ENCODE measurements at places on chromosomes 3 and 15.
A peak's percentile ranks its signal among the peaks of the same experiment; 100 is the strongest.

- no peak for DNase-seq
Observed at GRCh38 chr3:60294181-60294580, 957.1 kb downstream of the FHIT start.

- DNase-seq = no peak
Observed at GRCh38 chr3:113129168-113129567, 82.2 kb upstream of the BOC start.

DNA sequence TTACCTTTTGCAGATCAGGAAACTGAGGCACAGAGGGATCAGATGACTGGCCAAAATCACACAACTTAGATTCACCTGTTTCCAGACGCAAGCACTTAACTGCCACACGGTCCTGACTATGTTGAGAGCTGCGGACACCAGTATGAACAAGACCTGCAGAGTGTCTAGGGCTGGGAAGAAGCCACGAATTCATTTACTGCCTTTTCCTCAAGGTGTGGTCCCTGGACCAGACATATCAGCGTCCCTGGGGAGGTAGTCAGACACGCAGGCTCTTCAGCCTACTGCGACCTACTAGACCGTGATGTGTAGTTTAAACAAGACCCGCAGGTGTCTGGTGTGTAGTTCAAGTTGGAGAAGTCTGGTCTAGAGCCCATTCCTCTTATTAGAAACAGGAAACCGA, 541 bp upstream of the SLC6A11 start:
- DNase-seq = no peak

GRCh38 chr3:100195375-100195774, 65.4 kb upstream of the TBC1D23 start:
- DNase-seq = no peak

- no peak for DNase-seq
Observed at GRCh38 chr15:62903437-62903836, 139.1 kb upstream of the TPM1 start.

DNA sequence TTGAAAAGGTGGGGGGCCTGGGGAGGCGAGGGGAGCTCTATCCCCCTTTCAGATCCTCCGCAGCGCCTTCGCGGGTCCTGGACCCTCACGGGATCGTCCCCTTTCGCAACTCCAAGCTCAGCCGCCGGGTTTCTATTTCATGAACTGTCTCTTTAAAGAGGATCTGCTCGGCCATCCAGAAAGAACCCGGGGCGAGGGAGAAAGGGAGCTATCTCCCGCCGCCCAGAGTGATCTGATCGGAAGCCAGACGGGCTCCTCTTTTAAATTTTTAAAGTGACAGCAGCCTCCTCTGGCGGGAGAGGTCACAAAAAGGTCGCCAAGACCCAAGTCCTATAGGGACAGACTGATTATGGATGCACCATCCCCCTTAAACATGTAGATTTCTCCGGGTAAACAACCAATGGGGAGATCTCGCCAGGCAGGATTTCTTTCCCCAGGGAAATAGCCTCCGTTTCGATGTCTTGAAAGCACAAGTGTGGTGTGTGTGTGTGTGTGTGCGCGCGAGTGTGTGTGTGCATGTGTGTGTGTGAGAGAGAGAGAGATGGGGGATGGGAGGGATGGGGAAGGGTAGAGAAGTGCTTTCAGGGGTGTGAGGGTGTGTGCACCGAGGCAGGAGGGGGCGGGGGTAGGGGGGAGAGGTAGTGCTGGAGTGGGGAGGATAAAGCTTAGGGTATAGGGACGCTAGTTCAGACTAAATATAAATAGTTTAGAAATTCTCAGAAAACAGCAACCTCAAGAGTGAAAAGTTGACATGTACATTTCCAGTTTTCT, 516.1 kb downstream of the MECOM start:
- DNase-seq = peak; percentile 73

DNA sequence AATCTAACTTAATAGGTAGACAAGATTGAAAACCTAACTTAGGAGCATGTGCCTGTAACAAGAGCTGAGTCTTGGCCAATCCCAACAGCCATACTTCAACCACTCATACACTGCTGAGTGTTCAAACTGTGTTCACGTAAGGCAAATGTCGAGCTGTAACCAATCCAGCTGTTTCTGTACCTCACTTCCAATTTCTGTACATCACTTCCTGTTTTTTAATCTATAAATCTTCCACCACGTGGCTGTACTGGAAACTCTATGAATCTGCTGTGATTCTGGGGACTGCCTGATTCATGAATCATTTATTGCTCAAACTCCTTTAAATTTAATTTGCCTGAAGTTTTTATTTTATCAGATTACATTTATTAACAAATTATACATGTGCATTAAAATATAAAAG, 44.6 kb upstream of the NEDD4 start:
- no peak for DNase-seq

GRCh38 chr3:119873646-119874045, 91.7 kb downstream of the NR1I2 start:
- DNase-seq = no peak

DNA sequence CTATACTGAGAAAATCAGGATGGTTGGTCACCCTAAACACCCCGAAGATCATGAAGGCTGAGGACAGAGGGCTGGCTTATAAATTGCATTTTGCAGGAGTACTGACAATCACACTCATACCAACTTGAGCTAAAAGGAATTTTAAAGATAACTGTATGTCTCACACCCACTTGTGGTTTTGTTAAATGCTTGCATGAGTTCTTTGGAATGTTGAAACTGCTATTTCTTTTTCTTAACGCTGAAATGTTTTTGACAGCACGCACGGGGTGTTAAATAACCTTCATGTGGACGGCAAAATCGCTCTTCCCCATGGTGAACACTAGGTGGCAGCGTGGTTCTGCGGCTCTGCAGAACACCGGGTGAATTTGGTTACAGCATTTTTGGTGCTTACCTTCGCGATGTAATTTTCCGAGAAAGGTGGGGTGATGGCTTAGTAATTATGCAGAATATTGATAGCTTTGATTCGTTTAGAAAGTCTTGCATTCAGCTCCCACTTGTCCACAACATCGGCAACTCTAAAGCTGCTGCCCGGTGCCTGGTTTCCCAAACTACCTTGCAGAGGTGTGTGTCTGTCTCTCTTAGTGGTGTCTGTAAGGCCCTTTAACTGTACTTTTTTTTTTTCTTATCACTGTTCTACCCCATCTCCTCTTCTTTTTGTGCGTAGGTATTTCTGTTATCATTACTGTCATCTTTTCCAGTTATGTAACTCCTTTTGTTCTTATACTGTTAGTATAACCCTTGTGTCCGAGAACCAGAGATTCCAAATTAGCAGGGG, 51.7 kb downstream of the ARNT2 start:
- peak; percentile 80 for DNase-seq

- DNase-seq = no peak
Observed at GRCh38 chr3:114393367-114394072, 99.7 kb downstream of the TIGIT start.

GRCh38 chr15:48617619-48618018, 27.9 kb downstream of the FBN1 start:
- no peak for DNase-seq

DNA sequence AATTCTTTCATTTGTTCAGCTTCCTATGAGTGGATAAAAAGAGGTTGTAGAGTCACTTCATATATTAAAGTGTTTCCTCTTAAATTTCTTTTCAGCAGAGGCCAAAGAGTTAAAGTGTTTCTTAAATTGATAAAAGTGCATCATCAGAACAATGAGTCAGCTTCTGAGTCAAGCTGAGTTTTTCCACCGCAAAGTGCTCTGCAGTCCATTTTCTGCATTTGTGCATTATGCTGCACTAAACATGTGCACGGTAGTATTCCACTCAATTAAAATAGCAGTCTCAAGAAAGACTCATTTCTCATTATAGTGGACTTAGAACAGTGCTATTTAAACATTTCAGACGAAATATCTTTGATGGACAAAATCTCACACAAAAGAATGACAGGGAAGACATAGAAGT, 152.0 kb downstream of the ZBBX start:
- DNase-seq = no peak

- no peak for DNase-seq
Observed at GRCh38 chr15:76338486-76339304, 2.1 kb downstream of the ISL2 start.

Data from HAP-1 (cell line).